Ovary (tissue), 10 donors: ENCODE measurements at places on chromosomes 16 and 17. TPM values are rescaled to one million over a fixed set of nuclear protein-coding genes. Genes with fewer than 3 reads are reported as not detected.

NPIPB9 gene
- total RNA-seq: 1.8 TPM

CTRB2 gene
- 28.7 TPM for total RNA-seq

DNA sequence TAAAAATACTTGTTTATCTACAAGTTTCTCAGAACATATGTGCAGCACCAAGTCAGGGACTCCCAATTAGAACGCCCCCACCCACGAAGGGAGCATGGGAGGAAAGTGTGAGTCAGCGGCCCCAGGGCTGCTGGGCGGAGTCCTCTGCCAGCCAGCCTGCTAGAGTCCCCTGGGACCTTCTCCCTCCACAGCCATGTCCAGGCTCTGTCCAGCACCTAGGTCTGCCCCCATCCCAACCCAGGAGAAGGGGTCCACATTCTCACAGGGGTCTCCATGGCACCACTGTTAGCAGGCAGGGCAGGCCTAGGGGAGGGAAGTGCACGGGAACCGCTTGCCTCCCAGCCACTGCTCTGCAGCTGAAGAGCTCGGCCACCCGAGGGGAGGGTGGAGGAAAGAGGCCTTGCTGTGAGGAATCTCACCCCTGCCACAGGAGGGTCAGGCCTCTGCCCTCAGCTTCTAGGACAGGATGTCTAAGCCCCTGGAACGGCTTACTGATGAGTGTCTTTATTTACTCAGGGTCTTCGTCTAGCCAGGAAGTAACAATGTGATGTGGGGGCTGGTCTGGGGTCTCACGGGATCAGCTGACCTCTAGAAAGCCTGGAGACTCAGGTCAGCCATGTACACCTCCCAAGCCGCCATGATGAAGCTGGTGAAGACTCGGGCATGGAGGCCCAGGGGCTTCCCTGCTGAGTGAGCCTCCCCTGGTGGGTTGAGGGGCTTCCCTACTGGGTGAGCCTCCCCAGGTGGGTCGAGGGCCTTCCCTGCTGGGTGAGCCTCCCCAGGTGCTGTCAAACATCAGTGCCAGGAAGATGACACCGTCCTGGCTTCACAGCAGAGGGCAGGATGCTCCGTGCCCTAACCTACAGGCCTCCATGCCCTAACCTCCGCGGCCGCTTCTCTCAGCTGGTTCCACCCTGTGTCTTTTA lies 190.3 kb downstream of the RBFOX3 start:
- no peak for DNase-seq

DNA sequence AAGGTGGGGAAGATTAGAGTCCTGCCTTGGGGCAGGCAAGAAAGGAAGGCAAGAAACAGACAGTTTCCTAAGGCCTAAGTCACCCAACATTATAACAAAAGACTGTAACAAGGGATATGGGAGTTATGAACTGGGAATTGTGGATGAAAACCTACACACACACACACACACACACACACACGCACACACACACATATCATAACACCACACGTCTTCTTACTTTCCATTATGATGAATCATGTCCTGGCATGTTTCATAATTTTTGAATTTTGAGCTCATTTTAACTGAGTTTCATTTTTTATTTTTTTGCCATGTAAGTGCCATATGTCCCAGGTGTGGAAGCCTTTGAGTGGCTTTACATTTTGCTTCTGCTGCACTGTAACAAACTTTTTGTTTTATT lies 29.9 kb downstream of the HS3ST2 start:
- no peak for DNase-seq

DNA sequence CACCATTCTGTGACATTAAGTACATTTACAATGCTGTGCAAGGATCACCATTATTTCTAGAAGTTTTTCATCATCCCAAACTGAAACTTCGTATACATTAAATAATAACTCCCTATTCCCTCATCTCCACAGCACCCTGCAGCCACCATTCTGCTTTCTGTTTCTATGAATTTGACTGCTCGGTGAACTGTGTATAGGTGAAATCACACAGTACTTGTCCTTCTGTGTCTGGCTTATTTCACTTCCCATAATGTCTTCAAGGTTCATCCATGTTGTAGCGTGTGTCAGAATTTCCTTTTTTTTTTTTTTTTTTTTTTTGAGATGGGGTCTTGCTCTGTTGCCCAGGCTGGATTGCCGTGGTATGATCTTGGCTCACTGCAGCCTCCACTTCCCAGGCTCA lies 20.4 kb downstream of the RAP1GAP2 start:
- no peak for DNase-seq
